ENCODE measurements at places on chromosomes 7 and 10. TPM values are rescaled to one million over a fixed set of nuclear protein-coding genes. Genes with fewer than 3 reads are reported as not detected.

DNA sequence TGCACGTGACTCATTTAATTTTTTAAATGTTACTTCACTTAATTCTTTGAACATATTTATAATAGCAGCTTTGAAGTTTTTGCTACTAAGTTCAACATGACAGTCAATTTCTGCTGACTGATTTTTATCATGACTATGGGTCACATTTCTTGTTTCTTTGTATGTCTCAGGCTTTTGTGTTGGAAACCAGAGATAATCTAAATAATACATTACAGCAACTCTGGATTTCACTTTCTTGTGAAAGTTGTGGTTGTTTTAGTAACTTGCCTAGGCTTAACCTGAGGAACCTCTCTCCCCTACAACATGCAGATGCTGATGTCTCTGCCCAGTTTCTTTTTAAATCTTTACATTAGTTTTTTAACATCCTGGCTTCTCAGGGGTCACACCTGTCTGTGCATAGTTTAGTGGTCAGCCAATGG lies 180.8 kb downstream of the CCDC71L start:
- H3K27me3 ChIP-seq = no peaks in the 10 kb centered on the region
- no peak overlapping the region for H3K4me3 ChIP-seq
- no peaks in the 10 kb centered on the region for H3K36me3 ChIP-seq
- H3K4me1 ChIP-seq = no peaks in the 10 kb centered on the region

DNA sequence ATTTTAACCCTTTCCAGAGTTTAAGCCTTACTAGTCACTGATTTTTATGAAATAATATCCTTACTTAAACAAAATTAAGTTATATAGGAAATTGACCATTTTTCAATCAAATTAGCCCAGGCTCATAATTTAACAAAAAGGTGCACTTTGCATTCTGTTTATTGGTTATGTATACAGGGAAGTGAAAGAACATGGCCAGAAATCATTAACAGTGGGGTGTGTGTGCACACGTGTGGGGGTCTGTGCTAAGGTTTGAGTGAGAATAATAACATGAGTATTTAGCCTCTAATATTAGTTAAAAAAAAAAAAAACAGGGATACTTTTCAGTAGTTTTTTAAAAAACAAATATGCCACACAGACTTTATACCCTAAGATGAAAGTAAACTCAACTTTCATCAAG lies 510.5 kb upstream of the PFKP start:
- H3K4me1 ChIP-seq = no peaks in the 10 kb centered on the region
- no peak overlapping the region for H3K27ac ChIP-seq
- H3K4me3 ChIP-seq = no peak overlapping the region
- no peak for DNase-seq
- H3K36me3 ChIP-seq = no peaks in the 10 kb centered on the region

DNA sequence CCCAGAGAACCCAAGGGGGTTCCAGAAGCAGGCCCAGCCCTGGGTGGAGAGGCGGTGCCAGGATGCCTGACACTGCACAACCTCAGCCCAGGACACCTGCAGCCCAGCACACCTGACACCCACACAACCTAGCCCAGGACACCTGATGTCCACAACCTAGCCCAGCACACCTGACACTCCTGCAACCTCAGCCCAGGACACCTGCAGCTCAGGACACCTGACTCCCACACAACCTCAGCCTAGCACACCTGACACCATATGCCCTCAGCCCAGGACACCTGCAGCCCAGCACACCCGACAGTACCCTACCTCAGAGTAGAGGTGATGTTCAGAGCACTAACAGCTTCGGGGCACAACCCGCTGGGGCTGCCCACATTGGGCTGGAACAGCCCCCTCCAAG lies 87.3 kb downstream of the PAXIP1 start:
- no peak overlapping the region for H3K27ac ChIP-seq
- no peaks in the 10 kb centered on the region for H3K27me3 ChIP-seq
- H3K4me1 ChIP-seq = no peaks in the 10 kb centered on the region
- no peaks in the 10 kb centered on the region for H3K36me3 ChIP-seq
- H3K4me3 ChIP-seq = no peak overlapping the region

GRCh38 chr10:130040351-130040750 lies 70.3 kb downstream of the C10orf143 start:
- no peaks in the 10 kb centered on the region for H3K36me3 ChIP-seq
- H3K27ac ChIP-seq = no peak overlapping the region
- DNase-seq = no peak
- H3K27me3 ChIP-seq = no peaks in the 10 kb centered on the region
- no peaks in the 10 kb centered on the region for H3K4me1 ChIP-seq
- no peak overlapping the region for H3K4me3 ChIP-seq

HACD1 gene
- total RNA-seq = 1.6 TPM

DNA sequence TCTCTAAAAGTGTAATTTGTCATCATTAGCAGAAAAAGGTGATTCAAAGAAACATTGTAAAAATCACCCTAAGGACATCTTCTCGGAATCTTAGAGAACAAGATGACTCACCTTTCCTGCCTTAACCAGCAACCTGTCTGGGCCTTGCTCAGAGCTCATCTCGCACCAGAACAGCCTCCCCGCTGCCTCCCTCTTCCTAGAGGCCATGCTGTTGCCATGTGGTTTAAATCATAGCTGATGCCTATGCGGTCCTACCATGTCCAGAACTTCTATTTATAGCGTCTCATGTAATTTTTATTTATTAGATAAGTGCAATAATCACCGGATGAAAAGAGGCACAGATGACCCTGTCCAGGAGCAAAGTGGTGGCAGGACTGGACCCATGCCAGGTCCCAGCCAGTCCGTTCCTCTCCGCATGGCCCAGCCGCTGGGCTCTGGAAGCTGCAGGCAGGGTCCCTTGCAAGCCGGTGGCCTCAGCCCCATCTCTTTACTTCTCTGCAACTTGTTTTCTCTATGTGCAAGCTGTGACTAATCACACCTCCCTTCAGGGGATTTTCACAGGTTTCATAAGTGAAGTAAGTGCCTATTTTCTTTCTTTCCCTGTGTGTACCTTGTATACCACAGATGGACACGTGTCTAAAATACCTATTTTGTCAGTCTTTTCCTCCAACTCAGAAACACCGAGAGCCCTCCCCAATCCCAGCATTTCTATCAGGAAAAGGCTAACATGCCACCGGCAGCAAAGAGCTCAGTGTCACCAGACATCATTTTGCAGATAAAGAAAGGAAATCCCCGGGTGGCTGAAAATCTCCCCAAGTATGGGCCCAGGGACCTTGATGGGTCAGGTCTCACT lies 27.1 kb downstream of the KLF6 start:
- no peaks in the 10 kb centered on the region for H3K36me3 ChIP-seq
- no peak overlapping the region for H3K27ac ChIP-seq
- DNase-seq = peak; percentile 62
- no peak overlapping the region for H3K4me3 ChIP-seq
- no peaks in the 10 kb centered on the region for H3K27me3 ChIP-seq

ABHD11 gene
- 17.2 TPM for total RNA-seq

- H3K36me3 ChIP-seq = no peaks in the 10 kb centered on the region
- no peak for DNase-seq
- no peak overlapping the region for H3K27ac ChIP-seq
- no peaks in the 10 kb centered on the region for H3K27me3 ChIP-seq
Observed at GRCh38 chr10:60140651-60141632, 234.6 kb upstream of the CCDC6 start.

GOLGA7B gene
- 6.4 TPM for total RNA-seq

DNA sequence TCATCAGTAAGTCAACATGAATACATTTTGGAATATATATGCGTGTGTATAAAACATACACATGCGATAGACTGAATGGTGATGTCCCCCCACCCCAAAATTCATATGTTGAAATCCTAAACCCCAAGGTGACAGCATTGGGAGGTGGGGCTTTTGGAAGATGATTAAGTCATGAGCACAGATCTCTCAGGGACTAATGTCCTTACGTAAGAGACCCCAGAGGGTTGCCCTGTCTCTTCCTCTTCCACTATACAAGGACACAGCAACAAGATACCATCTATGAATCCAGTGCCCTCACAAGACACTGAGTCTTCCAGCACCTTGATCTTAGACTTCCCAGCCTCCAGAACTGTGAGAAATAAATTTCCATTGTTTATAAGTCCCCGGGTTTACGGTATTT lies 22.5 kb downstream of the DRGX start:
- no peak for DNase-seq
- no peaks in the 10 kb centered on the region for H3K36me3 ChIP-seq
- H3K4me3 ChIP-seq = no peak overlapping the region
- no peaks in the 10 kb centered on the region for H3K27me3 ChIP-seq
- H3K27ac ChIP-seq = no peak overlapping the region

DNA sequence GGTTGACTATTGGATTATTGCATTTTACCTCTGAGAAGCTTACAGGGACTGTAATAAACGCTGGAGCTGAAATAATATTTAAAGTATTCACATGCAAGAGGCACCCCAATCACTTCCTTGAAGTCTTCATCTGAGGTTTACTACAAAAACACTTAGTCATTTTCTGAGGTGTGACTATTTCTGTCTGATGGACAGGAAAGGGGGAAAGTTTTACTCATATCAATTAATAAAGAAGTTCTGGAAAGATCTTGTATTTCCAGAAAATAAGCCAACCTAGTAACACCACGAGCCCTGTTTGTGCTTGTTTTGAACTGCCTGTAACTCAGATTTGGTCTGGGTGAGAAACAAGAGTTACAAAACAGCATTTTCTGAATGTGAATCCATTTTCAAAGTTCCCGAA lies 63.9 kb upstream of the PRKCQ start:
- no peak for DNase-seq
- H3K36me3 ChIP-seq = no peaks in the 10 kb centered on the region
- H3K4me3 ChIP-seq = no peak overlapping the region
- H3K27ac ChIP-seq = no peak overlapping the region
- H3K4me1 ChIP-seq = peaks cover 5% of the 10 kb centered on the region
- no peaks in the 10 kb centered on the region for H3K27me3 ChIP-seq

GRCh38 chr7:3832199-3832598 lies 531.1 kb downstream of the SDK1 start:
- no peaks in the 10 kb centered on the region for H3K36me3 ChIP-seq
- no peak for DNase-seq
- no peaks in the 10 kb centered on the region for H3K4me1 ChIP-seq
- H3K27ac ChIP-seq = no peak overlapping the region
- H3K4me3 ChIP-seq = no peak overlapping the region
- no peaks in the 10 kb centered on the region for H3K27me3 ChIP-seq

DNA sequence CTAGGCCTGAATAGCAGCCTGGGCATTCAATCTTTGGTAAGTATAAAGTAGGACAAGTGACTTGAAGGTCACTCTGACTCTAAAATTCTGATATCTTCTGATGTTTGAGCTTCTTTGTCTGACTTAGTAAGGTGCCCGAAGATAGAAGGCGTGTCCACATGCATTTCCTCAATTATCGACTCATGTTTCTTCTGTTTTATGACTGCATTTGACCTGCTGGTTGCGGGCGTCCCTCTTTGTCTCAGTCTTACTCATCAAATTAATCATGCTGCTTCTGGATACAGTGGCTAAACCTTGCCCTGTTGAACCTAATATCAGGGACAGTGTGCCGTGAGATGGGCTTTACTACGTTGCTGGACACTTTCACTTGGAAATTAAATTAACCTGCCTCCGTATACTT lies 534.1 kb downstream of the SDK1 start:
- H3K4me1 ChIP-seq = no peaks in the 10 kb centered on the region
- H3K4me3 ChIP-seq = no peak overlapping the region
- H3K36me3 ChIP-seq = no peaks in the 10 kb centered on the region
- DNase-seq = no peak
- H3K27ac ChIP-seq = no peak overlapping the region

GRM3 gene
- total RNA-seq = not detected

- H3K4me3 ChIP-seq = no peak overlapping the region
- H3K27me3 ChIP-seq = no peaks in the 10 kb centered on the region
- H3K36me3 ChIP-seq = no peaks in the 10 kb centered on the region
- peaks cover 15% of the 10 kb centered on the region for H3K4me1 ChIP-seq
- DNase-seq = no peak
- no peak overlapping the region for H3K27ac ChIP-seq
Observed at GRCh38 chr10:69616358-69616757, 13.7 kb upstream of the FAM241B start.

MEIG1 gene
- 1.2 TPM for total RNA-seq

TRIL gene
- not detected for total RNA-seq

DNA sequence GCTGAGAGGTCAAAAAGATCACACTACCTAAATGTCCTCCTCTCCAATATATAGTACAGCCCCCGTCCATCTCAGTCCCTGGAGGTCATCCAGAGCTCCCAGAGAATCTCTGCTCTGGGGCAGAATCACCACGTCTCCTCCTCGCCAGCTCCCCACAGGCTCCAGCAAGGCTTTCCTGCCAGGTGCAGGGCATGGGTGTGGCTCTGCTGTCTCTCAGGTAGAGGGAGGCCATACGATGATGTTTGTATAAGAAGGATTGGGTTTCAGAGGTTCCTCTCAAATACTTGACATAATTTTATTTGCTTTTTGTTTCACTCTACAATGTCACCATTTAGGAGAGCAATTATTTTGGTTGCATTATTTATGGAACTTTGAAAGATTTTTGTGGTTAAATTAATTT lies 98.3 kb upstream of the PRSS58 start:
- no peak overlapping the region for H3K4me3 ChIP-seq
- no peaks in the 10 kb centered on the region for H3K27me3 ChIP-seq
- H3K4me1 ChIP-seq = peaks cover 27% of the 10 kb centered on the region
- no peaks in the 10 kb centered on the region for H3K36me3 ChIP-seq
- no peak for DNase-seq

GRCh38 chr10:7400068-7400715 lies 10.6 kb downstream of the SFMBT2 start:
- H3K4me3 ChIP-seq = no peak overlapping the region
- peaks cover 5% of the 10 kb centered on the region for H3K4me1 ChIP-seq
- no peak for DNase-seq
- no peaks in the 10 kb centered on the region for H3K27me3 ChIP-seq
